ENCODE measurements at places on chromosomes 11 and 22.

DNA sequence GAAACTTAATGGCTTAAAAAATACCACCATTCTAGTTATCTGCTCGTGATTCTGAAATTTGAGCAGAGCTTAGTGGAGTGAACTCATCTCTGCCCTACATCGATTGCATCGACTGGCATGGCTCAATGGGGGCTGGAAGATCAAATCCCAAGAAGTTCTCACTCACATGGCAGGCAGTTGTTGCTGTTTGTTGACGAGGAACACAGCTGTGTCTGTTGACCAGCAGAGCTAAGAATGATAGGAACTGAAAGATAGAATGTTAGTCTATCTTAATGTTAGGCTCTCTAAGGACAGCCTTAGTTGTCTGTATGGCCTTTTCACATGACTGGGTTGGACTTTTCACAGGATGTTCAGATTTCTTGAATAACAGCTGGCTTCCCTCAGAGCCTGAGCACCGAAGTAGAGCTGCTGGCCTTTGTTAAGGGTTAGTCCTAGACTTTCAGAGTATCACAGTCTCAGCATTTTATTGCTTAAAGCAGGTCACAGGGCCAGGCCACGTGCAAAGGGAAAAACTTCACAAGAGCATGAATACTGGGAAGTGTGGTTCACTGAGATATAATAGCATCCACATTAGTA lies 31.6 kb upstream of the IZUMO1R start:
- DNase-seq = no peak

GRCh38 chr11:70067591-70068341 lies 10.4 kb upstream of the ANO1 start:
- no peak for DNase-seq

DNA sequence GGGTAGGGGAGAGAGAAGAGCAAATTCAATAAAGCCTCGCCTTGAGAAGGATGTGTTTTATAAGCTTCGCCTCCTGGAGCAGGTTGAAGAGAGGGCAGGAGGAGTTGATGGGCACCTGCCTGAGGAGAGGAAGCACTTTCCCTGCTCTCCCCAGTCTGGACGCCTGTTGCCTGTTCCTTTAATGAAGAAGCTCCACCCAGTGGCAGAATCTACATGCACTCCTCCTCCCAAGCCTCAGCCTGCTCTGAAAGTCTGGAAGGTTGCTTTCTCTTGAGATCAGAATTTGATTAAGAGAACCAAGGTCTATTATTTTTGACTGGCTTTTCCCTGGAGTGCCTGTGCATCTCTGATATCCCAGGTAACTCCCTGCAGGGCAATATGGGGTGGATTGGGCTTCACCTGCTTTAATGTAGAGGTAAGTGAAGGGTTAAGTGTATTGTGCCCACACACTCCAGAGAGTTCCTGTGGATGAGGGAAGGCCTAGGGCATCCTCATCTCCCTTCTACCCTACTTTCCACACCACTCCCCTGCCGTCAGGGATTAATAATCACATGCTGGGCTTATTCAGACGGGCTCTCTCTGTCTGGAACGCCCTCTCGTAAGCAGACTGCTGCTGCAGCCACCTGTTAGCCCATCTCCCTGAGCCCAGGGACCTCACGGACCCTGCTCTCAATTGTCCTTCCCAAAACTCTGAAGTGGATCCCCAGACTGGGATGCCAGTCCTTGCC lies 22.3 kb downstream of the NTM start:
- DNase-seq = no peak

DNA sequence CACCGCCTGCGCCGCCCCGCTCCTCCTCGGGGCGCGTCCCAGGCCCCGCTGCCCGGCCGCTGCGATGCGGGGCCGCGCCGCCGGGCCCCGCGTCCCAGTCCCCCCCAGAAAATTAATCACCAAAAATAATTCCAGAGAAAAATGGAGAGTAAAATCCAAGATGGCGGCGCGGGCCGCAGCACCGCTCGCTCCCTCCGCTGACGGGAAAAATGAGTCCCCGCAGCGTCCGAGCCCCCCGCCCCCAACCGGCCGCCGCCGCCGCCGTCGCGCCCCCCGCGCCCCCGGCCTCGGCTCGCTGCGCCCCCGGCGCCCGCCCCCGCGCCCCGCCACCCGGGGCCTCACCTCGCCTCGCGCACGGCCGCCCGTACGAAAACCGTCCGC lies at the start of gene KMT5B:
KMT5B (minus strand) TSS at position 162 of the 381 bp plus-strand sequence. CDS start 23,220 bp downstream, outside the sequence.
- DNase-seq = no peak

GRCh38 chr11:133710681-133711240 lies 134.6 kb downstream of the SPATA19 start:
- DNase-seq = no peak

- DNase-seq = no peak
These were observed 34.6 kb downstream of the APOL5 start for GRCh38 chr22:35752006-35752862.

DNA sequence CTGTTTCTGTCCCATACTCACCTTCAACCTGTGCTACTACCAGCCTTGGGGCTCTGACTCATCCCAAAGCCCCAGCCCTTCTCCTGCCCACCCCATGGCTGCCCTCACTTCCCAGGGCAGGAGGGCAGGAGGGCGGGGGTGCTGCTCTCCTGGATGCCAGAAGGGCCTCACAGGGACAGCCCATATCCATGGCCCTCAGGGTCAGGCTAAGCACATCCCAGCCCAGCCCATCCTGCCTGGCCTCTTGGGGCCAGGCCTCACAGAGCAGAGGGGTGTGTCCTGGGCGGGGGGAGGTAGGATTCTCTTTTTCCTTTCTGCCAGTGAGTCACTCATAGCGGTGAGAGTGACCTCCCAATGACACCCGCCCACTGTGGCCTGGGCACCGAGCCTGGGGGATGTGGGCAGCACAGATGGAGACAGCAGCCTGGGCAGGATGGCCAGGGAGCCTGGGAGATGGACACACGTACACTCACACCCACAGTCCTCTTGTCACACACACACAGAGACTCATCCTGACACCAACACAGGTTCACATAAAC lies 2.4 kb downstream of the LTBP3 start:
- DNase-seq = peak; percentile 80

DNA sequence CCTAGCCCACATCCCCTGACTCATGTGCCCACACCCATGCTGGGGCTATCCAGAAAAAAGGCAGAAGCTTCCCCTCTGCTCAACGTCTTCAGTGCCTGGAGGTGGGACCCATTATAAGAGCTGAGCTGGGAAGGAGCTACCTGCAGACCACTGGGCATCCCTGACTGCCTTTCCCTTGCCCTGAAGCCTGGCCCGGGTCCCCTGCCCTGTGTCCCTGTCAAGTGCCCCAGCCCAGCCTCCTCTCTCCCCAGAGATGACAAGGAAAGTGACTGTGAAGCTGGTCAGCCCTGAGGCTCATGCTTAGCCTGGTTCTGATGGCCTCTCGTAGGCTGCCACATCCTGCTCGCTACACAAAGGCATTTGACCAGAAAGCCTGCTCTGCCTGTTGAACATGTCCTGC lies 140.4 kb downstream of the PARVA start:
- no peak for DNase-seq

- no peak for DNase-seq
These were observed 3.3 kb downstream of the SIDT2 start for GRCh38 chr11:117181586-117182550.

- DNase-seq = no peak
These were observed 21.8 kb upstream of the CABP7 start for GRCh38 chr22:29697853-29698598.

DNA sequence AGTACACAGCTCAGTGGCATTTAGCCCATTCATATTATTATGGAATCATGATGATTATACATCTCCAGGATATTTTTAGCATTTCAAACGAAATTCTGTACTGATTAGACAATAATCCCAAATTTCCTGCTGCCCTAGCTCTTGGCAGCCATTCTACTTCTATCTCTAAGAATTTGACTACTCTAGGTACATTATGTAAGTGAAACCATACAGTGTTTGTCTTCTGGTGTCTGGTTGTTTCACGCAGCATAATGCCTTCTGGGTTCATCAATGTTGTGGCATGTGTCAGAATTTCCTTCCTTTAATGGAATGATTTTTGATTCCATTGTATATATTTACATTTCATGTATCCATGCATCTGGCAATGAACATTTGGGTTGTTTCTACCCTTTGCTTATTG lies 517.7 kb downstream of the ETS1 start:
- no peak for DNase-seq

- no peak for DNase-seq
These were observed 195.0 kb upstream of the NECTIN1 start for GRCh38 chr11:119924017-119924416.

- DNase-seq = no peak
These were observed 164.9 kb upstream of the BLID start for GRCh38 chr11:122280870-122281269.

DNA sequence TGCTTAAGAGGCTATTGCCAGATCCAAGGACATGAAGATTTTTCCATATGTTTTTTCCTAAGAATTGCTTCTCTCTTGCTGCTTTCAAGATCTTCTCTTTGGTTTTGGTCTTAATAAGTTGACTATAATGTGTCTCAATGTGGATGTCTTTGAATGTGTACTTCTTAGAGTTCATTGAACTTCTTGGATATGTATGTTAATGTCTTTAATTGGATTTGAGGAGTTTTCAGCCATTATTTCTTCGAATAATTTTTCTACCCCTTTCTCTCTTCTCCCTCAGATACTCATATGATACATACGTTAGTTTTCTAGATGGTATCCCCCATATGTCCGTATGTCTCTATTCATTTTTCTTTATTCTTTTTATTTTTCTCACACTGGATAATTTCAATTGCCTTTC lies 13.2 kb downstream of the CABIN1 start:
- DNase-seq = no peak

DNA sequence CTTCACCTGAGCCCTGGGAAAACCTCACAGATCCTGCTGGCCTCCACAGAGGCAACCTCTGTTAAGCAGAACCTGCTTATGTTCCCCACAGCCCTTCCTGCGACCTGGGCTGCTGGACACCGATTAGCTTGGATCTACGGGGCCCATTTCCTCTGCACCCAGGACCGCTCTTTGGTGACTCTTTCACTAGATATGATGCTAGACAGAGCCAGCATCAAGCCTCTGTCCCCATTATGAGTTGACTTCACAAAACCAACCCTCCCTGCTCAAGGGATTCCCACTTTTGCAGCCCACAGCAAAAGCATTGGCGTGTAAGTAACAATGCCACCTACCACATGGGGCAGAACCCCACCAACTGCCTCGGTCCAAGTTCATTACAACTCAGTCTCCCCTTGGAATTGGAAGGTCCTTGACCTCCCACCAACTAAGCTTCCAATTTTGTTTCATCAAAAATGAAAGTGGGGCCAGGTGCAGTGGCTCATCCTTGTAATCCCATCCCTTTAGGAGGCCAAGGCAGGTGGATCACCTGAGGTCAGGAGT lies 15.2 kb upstream of the TMPRSS4 start:
- no peak for DNase-seq

GRCh38 chr11:134455516-134455915 lies 43.5 kb upstream of the B3GAT1 start:
- DNase-seq = no peak

DNA sequence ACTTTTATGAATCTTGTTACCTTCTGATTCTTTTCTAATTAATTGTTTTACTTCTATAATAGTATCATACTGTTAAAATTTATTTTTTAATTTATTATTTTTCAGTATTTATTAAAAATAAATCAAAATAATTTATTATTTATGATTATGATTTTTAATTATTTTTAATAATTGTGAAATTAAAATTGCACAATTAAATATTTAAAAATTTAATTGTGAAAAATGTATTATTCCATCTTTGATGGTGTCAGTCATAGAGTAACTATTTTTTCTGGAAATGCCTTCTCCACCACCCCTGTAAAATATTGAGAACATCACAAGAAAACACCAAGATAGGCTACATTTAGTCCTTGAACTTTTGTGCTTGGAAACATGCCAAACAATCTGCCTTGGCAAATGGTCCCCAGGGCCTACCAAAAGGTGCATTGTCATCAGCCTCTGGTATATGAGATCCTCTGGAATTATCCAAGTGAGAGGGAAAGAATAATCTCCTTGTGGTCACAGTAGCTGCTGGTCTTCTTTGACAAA lies at the start of gene OR8H2:
OR8H2 (plus strand) TSS at position 478 of the 528 bp plus-strand sequence. CDS start 1,356 bp downstream, outside the sequence.
- DNase-seq = no peak

GRCh38 chr22:26592421-26592891 lies 2.5 kb upstream of the TPST2 start:
- DNase-seq = no peak

- DNase-seq = no peak
These were observed 18.8 kb upstream of the AMOTL1 start for GRCh38 chr11:94749369-94749768.

DNA sequence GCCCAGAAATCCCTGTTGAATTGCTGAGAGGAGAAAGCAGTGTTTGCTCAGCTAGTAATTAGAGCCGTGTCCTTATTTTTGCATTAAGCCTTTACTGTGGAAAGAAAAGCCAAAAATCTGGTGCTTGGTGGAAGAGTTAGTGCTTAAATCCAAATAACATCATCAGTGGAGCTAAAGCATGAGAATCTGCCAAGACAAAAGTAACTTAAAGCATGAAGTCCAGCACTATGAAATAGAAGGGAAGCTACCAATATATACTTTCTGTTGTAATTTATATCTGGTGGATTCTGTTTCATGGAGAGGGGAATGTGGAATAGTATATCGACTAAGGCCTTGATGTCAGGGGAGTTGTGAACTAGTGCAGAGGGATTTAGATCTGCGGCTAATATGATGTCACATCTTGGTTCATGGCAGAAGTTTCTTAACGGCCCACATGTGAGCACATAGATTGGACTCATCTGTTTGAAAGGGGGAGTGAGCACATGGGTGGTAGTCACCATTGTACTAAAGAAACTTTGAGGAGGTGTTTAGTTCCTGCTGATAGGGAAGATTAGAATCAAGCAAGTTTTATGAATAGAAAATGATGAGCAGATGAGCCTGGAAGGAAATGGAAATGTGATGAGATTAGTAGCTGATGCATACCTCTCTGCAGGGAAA lies 224.4 kb upstream of the MTNR1B start:
- no peak for DNase-seq

- no peak for DNase-seq
These were observed 51.4 kb downstream of the PIWIL3 start for GRCh38 chr22:24723111-24723510.

DNA sequence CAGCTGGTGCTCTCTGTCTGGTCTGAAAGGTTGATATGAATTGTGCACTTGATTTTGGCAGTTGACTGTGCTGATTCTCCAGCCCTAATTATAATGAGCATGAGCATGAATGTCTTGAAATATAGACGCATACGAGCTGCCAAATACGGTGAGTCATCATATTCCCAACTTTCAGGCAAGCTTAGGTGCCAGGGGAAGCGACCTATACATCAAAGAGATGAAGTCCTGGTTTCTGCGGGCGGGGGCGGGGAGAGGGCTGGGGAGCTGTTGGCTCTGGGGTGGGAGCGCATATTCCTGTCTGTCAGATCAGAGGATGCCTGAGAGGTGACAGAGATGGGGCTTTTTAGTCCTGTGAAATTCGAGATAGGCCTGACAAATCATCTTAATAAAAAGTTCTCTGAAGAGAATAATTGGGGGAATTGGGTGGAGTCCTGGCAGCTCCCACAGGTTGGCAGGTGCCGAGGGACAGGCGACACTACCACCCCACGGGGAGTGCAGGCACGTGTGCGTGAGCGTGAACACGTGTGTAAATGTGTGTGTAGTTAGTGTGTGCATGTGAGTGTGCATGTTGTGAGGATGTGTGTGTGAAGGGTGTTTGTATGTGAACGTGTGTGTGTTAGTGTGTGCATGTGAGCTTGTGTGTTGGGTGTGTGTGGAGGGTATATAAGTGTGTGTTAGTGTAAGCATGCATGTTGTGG lies 865.3 kb downstream of the TBC1D22A start:
- DNase-seq = no peak

- no peak for DNase-seq
These were observed 31.3 kb upstream of the YPEL1 start for GRCh38 chr22:21766691-21767462.

Measured in BJ (cell line).